GM12878 (cell line): ENCODE measurements at places on chromosomes 2 and 18.

GRCh38 chr2:231388725-231389346, 6.7 kb upstream of the B3GNT7 start:
- no peak for DNase-seq

DNA sequence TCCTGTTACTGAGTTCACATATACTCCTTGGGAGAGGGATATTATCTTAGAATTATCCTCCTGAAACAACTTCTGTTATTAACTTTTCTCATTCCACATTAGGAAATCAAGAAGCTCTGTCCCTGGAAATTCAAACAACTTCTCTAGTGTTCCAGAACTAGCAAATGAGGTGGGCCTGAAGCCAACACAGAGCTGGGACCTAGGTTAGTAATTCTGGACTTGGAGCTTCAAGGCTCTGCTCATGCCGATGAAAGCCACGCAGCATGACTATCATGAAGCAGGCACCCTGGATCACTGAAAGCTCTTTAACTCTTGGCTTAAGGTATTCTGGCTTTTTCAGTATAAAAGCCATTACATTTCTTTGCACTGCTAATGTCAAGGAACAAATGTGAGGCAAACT, 242.7 kb downstream of the TGIF1 start:
- no peak for DNase-seq

GRCh38 chr2:69742322-69742952, 503 bp downstream of the ANXA4 start:
- DNase-seq = no peak

DNA sequence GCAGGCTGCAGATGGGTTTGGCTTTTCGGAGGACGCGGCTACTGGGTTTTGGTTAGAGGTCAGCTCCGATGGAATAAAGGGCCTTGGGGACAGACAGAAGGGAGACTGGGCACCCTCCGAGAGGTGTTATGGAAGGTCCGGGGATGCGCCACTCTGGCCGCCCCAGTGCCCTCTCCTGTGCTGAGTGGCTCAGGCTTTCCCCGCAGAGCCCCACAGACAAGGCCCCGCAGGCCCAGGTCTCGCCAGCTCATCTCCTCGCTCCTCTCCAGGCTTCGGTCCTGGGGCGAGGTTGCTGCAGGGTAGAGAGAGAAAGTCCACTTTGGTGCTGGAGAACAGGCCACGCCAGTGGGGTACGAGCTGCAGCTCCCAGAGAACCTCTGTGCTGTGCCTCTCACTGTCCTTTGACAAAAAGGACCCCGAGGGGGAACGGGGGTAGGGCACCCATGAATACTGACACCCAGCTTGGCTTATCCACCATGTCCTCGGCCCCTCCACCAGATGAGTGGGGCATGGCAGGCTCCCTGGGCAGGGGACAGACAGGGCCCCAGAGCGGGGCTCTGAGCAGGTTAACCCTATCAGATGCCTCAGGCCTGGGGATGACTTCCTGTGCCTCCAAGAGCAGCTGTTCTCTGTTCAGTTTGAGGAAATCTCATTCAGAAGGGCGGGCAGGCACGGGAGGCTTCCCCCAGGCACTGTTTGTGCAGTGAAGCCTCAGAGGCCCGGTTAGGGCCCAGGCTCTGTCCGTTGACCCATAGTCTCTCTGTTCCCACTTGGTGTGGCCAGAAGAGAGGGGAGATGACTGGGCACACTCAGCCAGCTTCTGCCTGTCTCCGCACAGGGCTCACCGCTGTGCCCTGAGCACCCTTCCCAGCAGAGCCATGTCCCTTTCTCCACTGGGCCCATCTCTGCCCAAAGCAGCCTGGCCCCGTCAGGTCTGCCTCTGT, 15.7 kb upstream of the CNNM3 start:
- no peak for DNase-seq

GRCh38 chr2:186636800-186637496, 47.1 kb downstream of the ITGAV start:
- no peak for DNase-seq

- DNase-seq = no peak
Measured at GRCh38 chr2:172639823-172640222, 83.9 kb downstream of the PDK1 start.

GRCh38 chr2:207241198-207241597, 75.5 kb upstream of the KLF7 start:
- DNase-seq = no peak

GRCh38 chr18:36149514-36150289, 20.0 kb downstream of the ELP2 start:
- DNase-seq = peak; percentile 32

- DNase-seq = no peak
Measured at GRCh38 chr2:27772804-27773203, 1.3 kb downstream of the MRPL33 start.

DNA sequence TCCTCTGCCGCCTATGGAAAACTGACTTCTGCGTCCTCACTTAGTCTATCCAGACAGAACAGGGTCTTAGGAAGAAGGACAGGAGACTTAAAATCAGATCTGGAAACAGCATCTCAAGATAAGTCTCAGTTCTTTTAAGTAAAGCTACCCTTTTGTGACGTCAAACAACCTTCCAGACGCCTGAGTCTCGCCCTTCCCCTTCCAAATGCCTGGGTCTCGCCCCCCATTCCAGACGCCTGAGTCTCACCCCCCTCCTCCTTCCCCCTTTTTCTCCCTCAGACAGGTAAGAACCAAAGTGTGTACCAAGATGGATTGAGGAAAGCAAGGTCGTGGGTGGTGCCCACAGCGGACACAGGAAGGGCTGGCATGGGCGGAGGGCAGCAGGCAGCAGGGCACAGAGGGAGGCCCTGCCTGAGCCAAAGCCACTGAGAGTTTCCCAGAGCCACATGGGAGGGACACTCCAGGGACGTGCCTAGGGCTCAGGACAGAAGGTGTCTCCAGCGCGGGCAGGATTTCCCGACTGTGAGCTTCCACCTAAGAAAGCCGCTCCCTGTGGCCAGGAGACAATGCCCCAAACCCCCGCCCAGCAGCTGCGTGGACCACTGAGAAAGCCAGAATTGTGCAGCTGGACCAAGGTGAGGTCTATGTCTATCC, 51.3 kb downstream of the ANKMY1 start:
- no peak for DNase-seq

DNA sequence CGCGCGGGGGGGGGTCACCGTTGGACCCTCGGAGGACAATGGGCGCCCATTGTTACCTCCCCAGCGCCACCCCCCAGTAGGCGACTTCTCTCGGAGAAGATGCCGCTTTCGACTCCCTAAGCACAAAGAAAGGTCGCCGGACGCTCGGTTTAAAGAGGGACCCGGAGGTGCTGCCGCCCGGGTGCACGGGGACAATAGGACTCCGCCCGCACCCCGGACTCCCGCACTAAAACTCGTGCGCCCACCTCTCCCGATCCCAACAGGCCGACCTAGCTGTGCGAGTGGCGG, 318 bp upstream of the CDC42EP3 start:
- no peak for DNase-seq

GRCh38 chr2:157052685-157053224, 204.8 kb upstream of the GALNT5 start:
- no peak for DNase-seq

- peak; percentile 94 for DNase-seq
Measured at GRCh38 chr2:38185012-38185491, 109.1 kb upstream of the CYP1B1 start.

GRCh38 chr2:192228685-192229084, 34.0 kb upstream of the TMEFF2 start:
- DNase-seq = no peak

GRCh38 chr2:173434762-173435569, 80.3 kb downstream of the CDCA7 start:
- DNase-seq = no peak
